ENCODE measurements at places on chromosomes 7 and 10.

DNA sequence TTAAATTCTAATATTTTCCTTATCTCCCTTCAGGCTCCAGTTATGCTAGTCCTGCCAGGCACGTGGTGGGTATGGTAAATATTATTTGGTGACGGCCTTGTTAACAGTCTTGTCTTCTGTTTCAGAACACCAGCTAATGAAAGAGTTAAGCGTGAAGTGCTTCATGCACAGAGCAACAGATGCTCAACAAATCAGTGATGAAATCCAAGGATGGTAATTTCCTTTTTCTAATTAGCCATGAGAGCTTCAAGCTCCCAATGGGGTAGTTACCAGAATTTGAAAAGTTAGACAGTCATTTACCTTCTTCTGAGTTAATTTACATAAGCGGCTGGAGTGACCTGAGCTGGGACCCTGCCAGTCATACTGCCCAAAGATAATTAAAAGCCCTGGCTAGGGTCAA is 1.9 kb upstream of the OTUD1 start:
- DNase-seq: no peak

DNA sequence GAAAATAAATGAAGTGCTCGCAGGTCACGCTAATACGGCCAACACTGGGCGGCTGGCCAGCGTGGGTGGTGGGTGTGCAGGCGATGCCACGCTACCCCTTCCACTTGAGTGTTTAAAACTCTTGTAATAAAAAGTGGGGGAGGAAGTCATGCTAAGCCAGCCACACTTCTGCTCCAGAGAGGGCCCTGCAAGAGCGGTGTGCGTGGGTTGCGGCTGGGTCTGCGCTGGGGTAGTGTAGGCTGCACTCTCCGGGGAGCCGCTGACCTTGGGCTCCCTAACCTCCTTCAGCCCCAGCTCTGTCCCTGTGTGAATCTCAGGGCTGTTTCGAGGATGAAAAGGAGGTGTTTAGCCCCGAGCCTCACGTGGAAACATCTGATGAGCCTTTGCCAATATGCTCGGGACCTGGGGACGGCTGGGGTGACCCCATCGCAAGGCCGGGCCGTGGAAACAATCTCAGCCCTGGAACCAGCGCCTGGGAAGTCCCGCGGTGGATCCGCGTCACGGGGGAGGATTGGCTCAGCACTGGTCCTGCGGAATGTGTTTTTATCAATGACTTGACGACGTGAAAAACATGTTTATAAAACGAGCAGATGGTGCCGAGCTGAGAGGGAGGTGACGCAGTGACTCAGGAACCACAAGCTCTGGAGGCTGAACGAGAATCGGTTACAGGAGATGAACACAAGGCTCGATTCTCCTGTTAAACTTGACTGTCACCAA is 278.5 kb downstream of the DNAJB6 start:
- DNase-seq: peak; percentile 16

DNA sequence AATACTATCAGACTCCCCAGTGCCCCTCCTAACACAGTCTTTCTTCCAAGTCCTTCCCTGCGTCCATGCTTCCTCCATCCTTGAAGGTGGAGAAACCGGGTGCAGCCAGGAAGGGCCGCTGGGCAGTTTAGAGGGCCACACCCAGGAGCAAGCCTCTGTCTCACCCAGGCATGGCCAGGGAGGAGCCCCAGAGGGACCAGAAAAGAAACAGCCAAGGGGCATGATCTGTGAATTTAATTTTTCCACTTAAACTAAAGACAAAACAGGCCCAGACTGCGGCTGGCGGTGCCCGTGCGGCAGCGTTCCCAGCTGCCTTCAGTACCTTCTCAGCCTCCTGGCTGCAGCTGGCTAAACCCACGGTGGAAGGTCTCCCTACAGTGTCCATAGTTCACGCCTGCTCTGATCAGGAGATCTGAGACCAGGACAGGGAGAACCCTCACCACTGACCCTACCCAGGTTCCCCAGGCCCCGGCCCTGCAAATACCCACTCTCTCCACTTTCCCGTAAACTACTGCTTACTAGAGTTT is 12.9 kb downstream of the UNCX start:
- DNase-seq: no peak

DNA sequence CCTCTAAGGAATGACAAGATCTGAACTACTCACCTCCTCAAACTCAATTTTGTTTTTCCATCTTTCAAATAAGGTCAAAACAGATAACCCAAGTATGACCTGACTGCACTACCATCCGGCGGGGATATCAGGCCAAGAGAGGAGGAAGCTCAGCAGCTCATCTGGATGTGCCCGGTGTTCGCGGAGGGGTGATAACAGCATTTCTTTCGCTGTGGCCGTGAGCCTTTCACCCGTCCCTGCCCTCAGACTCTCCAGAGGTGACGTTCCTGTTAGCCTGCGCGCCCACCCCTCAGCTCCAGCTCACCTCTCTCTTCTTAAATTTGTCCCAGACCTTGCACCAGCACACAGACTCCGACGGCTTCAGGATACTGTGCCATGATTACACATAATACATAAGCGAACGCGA is 526 bp downstream of the ZNF248 start:
- DNase-seq: no peak

DNA sequence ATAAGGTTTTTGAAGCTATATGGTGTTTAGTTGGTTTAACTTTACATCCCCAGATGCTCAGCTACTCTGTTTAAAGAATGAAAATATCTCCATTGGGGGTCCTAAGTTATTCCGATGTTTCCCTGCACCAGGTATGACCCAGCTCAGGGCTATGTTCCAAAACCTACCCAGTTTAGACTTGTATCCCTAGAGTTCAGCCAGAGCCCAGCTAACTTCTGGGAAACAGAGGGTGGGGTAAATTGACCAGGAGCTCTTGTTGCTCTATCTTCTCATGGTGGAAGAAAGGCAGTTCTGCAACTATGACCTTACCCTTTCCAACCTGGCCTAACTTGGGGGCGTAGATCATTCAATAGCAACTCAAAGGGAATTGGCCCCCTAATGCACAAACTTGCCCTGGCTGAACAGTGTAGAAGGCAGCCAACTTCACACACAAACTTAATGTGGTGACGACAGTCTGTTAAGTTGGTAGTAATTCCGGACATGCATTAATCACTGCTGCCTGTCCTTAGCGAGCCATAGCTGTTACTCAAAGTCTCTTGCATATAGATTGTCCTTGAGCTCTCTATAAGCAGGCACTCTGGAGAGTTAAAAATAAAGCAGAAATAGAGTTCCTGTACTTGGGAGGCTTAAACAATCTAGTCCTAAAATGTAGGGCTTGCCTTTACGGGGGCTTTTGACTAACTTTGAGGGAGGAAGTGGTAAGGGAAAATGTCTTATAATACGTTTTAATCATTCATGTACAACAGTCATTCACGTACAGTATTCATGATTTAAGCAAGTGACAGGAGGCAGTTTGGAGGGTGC is 5.3 kb upstream of the ZNRF2 start:
- no peak for DNase-seq

- DNase-seq: no peak
These were observed 213.1 kb downstream of the MAGI2 start for GRCh38 chr7:79240413-79240812.

GRCh38 chr10:61049386-61049785 is 105.4 kb upstream of the RHOBTB1 start:
- no peak for DNase-seq

DNA sequence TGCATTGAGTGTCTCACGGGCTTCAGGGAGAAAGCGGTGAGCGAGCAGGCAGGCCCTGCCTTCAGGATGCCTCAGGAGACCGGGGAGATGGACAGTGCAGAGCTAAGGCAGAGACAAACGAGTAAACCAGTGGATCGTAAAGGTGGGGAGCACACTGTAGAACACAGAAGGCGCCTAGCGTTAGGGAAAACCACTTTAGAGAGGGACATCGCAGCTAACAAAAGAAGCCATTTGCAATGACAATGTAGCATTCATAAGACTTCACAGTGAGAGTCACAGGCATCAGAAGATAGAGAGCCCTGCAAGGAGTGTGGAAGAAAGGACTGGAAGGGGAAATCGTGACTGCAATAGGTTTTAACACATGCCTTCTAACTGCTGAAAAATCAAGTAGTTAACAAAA is 54.9 kb upstream of the TMEM273 start:
- no peak for DNase-seq

GRCh38 chr7:38881015-38881414 is 28.0 kb downstream of the VPS41 start:
- no peak for DNase-seq

DNA sequence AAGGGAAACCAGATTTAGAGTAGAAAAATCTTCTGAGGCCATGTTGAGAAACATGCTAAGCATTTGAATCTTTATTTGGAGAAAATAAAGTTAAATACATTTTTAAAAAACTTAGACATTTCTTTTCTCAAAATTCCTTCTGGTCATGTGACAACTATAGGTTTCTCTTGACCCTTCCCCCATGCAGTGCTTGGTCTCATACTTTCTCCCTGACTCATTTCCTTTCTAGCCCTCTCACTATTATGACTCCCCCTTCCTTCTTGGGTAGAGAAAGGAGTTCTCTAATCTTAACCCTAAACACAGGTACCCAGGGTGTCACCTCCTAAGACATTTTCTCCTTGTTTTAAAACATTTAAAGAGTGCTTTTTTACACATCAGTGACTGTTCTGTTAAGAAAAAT is 179.5 kb upstream of the TMEM106B start:
- DNase-seq: peak; percentile 13

GRCh38 chr7:46569133-46569465 is 648.0 kb upstream of the IGFBP3 start:
- DNase-seq: no peak

DNA sequence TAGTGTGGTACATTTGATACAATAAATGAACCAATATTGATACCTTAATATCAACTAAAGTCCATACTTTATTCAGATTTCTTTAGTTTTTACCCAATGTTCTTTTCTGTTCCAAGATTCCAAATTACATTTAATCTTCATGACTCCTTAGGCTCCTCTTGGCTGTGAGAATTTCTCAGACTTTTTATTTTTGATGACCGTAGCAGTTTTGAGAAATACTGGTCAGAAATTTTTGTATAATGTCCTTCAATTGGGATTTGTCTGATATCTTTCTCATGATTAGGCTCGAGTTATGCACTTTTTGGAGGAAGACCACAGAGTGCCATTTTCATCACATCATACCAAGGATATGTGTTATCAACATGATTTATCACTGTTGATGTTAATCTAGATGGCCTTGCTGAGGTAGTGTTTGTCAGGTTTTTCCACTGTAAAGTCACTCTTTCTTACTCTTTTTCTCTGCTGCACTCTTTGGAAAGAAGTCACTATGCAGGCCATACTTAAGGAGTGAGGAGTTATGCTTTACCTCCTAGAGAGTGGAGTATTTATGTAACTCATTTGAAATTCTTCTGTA is 12.9 kb upstream of the ENTPD1 start:
- DNase-seq: no peak

- no peak for DNase-seq
These were observed 973.0 kb upstream of the GHITM start for GRCh38 chr10:83166344-83166743.

- DNase-seq: peak; percentile 18
These were observed 163.4 kb downstream of the RAPGEF5 start for GRCh38 chr7:22193450-22193983.

GRCh38 chr7:78605119-78605518 is 806.5 kb downstream of the PHTF2 start:
- DNase-seq: no peak

DNA sequence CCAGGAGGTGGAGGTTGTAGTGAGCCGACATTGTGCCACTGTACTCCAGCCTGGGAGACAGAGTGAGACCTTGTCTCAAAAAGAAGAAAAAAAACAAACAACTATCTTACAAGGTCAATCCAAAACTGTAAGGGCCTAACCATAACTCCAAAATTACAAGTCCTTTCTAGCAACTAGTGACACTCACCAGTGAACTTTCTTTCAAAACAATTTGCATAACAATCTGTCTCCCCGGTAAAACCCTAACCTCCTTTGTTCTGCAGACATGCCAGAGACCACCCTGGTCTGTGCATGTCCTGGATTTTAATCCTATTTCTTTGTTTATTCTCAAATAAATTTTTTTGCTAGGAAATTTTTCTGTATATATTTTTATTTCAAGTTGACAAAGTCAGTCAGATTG is 68.1 kb downstream of the EXOC6 start:
- DNase-seq: no peak

GRCh38 chr10:692682-693351 is 3.3 kb upstream of the DIP2C start:
- no peak for DNase-seq

GRCh38 chr7:19560111-19560883 is 148.5 kb downstream of the POLR1F start:
- peak; percentile 81 for DNase-seq

DNA sequence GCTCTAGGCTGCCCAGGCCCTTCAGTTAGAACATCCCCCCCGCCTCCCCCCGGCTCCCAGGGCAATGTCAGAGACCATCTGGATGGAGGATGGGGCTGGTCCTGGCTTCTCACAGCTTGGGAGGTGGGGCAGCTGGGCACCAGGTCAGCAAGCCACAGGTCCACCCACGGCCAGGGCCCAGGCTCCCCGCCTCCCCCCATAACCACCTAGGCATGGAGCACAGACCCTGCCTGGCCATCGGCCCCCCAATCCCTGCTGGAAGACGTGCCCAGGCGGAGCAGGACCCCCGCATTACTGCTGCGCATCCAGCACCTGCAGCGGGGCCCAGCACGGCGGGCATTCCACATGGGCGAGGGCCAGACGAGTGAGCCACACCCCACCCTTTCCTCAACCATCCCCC is 169.6 kb downstream of the ELFN1 start:
- DNase-seq: no peak

- no peak for DNase-seq
These were observed 79.7 kb upstream of the PODXL start for GRCh38 chr7:131636092-131636491.

- no peak for DNase-seq
These were observed 579.4 kb downstream of the SDK1 start for GRCh38 chr7:3880228-3880987.

DNA sequence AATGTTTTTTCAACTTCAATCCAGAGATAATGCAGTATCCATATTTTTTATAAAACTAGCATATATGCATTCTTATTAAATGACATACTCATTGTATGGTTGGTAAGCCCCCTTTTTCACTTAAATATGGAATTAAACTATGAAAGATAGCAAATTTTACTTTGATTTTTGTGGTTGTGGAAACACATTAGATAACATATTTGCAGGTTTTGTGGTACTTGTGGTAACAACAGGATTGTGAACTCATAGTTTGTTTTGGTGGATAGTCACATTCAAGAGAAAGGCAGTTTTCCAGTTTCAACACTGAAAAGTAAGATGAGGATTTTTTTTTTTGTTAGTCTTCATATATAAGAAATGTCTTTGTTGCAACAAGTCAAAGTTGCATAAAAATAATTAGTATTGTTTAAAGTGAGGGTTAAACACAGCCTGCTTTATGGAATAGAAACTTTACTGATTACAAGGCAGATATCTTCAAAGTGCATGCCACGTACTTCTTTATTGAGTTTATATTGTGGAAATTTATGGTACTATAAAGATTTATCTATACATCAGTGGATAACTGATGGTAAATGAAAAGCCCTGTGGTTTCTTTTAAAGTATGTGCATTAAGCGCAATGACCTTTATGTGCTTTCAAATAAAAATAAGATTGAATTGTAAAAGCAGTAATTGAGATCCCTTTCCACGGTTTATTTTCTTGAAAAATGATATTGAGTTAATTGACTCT is 39.7 kb upstream of the SEMA3D start:
- peak; percentile 37 for DNase-seq
